ENCODE measurements at places on chromosomes 7 and 10. TPM values are rescaled to one million over a fixed set of nuclear protein-coding genes. Genes with fewer than 3 reads are reported as not detected.

Gene CREB5
- total RNA-seq, result 8.3 TPM

Gene TCF7L2
- total RNA-seq, result 44.7 TPM

Gene AKR1C4
- not detected for total RNA-seq

Gene ERVW-1
- total RNA-seq, result not detected

Gene GPR22
- not detected for total RNA-seq

Gene SLC39A12
- total RNA-seq, result 2.1 TPM

Gene TCERG1L
- total RNA-seq, result not detected

Gene CRYGN
- not detected for total RNA-seq

Gene PTF1A
- total RNA-seq, result not detected

Gene RELN
- total RNA-seq, result not detected

Gene TMEM72
- total RNA-seq, result not detected
